Osteocyte (in vitro differentiated cells): ENCODE measurements at places on chromosomes 6 and 20. TPM values are rescaled to one million over a fixed set of nuclear protein-coding genes. Genes with fewer than 3 reads are reported as not detected.
A peak's percentile ranks its signal among the peaks of the same experiment; 100 is the strongest.

- DNase-seq = no peak
Measured at GRCh38 chr20:61802721-61803311, 262.9 kb downstream of the TAF4 start.

- DNase-seq = no peak
Measured at GRCh38 chr6:146578054-146578453, 20.7 kb upstream of the ADGB start.

DNA sequence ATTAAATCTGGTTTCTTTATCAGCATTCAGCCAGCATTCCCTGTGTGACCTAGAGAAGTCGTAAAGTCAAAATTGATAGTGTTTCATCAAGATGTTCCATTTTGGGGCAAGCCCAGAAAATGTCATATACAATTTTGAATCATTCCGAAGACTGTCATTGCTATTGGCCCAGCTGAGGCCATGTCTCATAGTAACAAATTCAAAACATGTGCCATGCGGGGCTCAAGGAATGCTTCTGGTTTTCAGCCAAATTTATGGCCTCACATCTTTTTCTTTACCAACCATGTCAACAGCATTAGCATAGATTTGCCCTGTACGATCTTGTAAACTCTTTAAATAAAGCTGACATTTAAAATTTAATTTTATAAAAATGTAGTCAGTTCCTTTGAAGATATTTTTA is 314.7 kb downstream of the PAX1 start:
- no peak for DNase-seq

DNA sequence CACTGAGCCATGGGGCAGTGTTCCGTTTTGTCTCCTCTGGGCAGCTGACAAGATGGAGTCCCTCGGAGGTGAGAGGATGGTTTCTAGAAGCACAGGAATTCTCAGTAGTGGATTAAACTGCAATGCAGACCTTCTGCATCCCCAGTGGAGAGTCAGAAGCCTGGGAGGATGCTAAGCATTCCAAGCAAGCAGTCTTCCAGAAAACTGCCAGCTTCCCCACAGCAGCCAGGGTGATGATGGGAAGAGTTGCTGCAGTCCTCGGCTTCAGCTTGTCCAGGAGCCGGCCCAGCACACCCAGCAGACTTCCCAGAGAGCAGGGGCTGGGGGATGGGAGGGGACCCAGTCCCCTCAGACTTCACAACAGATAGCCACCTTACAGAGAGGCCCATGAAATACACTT is 163.6 kb downstream of the LY86 start:
- DNase-seq = no peak

- DNase-seq = no peak
Measured at GRCh38 chr6:110714143-110714542, 101.1 kb downstream of the CDK19 start.

- DNase-seq = no peak
Measured at GRCh38 chr20:62585461-62585970, 56.8 kb upstream of the SLCO4A1 start.

DNA sequence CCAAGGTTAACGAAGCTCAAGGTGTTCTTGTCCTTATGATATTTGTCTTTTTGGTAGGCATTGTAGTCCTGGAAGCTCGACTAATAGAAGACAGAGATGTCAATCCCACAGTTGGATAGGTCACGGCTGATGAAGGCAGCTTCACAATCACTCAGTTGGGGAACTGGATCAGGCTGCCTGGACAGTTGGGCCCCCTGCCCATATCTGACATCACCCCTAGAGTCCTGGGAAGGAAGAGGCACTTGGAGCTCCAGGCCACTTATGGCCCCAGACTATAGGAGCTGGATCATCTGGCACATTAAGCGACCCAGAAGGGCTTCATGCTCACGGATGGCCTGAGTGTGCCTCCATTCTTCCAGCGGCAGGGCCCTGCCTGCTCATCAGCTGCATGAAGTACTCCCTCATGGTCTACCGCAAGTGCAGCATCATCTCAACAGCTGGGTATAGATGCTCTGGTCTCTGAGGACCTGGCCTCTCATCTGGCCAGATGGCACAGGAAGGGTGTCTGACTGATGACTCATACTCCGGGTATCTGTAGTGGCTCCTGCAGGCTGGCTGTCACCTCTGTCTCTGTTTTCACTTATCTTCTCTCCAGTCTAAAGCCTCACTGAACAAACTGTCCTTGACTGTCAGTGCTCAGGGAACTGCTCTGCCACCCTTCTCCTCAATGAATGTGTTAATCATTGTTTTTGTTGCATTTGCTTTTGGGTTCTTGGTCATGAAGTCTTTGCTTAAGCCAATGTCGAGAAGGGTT is 29.2 kb upstream of the SSR1 start:
- peak; percentile 42 for DNase-seq

DNA sequence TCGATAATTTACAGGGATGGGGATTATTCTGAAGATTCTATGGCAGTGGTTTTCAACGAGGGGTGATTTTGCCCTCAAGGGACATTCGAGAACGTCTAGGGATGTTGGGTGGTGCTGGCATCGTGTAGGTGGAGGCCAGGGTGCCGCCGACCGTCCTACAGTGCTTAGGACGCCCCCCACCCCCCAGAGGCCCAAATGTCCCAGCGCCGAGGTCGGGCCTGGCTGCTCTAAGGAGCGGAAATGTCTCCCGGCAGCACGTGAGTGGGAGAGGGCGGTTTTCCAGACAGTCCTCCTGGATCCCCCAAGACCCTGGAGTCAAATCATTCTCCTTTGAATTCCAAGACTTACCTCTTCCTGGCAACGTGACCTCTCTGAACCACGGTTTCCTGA is 101.9 kb downstream of the CDH4 start:
- DNase-seq = no peak

GRCh38 chr20:42641886-42642285 is 547.8 kb downstream of the PTPRT start:
- DNase-seq = no peak

DNA sequence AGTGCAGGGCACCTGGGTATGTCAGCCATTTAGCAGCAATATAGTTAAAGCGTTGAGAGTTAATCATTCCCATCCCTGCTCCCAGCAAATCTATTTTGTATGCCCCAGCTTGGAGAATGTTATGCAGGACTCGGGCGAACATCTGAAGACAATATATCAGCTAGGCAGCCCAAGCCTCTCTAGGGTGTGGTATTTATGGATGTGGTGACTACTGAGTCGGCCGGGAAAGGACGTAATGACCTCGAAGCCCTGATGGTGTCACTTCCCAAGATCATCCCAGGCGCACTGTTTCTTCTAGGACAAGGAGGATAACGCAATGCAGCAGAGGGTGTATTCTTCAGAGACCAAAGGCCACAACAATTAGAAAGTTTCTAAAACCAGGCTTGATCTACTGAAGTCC is 63.6 kb upstream of the FAM184A start:
- no peak for DNase-seq

DNA sequence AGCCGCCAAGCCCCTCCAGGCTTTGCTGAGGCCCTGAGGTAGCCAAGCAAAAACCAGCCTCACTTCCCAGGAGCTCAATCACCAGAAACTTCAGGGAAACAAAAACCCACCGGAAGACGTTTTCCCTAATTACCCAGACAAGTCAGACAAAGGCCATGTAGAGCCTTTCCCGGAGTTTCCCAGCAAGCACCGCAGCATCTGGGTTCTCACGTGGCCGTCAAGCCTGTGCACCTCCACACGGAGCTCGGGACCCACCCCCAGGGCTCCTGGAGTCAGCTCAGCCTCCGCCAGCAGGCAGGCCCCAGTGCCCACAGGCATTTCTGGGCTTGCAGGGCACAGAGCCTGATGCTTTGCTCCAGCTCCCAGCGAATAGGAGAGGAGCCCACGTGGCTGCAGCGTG is 10.1 kb upstream of the MRGBP start:
- no peak for DNase-seq

- DNase-seq = no peak
Measured at GRCh38 chr6:163190786-163191185, 223.7 kb upstream of the QKI start.

- DNase-seq = no peak
Measured at GRCh38 chr6:25452031-25452430, 172.9 kb downstream of the CARMIL1 start.

DNA sequence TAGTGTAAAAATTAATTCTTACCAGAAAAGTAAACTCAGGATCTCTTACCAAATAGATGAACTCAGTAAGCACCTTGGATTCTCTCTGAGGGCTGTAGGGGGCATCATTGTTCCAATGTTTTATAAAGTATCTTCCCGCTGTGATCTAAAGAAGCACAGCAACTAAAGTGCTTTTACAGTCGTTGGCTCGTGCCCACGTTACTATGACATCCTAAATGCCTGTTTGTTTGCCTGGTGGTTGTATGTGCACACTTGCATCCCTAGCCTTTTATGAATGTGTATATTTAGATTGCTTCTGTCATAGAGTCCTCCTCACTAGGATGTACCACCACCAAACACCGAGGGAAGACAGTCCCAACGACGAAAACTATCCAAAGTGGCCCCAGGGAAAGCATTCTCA is 34.5 kb downstream of the SLX4IP start:
- no peak for DNase-seq

GRCh38 chr6:21033575-21034026 is 499.3 kb downstream of the CDKAL1 start:
- no peak for DNase-seq

GRCh38 chr6:135728589-135728988 is 122.9 kb upstream of the PDE7B start:
- DNase-seq = no peak

DNA sequence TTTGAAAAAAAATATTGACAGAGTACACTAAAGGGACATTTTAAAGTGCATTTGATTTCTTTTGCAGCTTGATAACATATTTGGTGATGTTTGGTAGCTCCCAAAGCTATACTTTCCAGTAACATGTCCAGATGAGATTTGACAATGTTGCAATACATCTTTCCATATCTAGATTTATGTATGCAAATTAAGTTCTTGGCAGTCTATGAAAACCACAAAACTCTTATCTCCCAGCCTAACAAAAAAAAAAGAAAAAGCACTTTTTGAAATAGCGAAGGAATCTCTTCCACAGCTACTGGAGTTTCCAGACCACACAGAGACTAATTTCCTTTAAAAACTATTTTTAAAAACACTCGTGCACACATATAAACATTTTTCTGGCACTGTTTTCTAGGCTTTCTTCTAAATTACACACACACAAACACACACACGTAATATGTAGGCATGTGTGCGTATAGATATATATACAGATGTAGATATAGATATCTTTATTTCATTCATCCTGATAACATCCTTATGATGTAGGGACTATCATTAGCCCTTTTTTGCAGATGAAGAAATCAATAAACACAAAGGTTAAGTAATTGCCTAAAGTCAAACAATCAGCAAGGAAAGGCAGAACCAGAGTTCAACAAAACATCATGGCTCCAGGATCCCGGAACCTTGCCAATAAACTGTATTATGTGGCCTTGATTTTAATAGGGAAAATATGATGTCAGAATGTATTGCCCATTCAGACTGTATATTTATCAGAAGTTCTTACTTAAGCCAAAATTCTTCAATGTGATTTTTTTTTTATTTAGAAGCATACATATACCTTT is 93.3 kb downstream of the ADGRB3 start:
- no peak for DNase-seq

DNA sequence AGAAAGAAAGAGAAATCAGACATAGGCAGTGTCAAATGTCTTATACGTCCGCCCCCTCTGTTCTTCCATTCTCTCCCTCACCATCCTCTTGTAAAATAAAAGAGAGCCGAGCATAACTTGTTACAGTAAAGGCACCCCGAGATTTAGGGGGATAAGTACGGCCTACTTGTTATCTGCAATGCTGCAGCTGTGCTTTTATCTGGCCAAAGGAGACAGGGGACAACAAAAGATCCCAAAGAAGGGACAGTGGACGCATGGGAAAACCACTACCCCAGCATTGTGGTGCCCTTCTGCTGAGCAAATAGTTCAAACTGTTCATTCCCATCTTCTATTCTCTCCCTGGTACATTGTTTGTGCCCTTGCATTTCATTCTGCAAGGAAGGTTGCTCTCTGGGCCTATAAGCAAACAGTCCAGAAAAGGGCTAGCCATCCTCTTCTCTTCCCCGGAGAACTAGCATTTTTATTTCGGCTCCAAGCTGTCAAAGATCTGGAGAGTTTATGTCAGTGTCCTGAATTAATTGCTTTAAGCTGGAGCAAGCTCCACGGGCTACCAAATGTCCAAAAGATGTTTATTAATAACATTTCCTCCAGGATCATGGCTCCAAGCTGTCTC is 22.3 kb downstream of the FOXA2 start:
- no peak for DNase-seq

GRCh38 chr20:24955045-24955444 is 6.0 kb downstream of the CST7 start:
- no peak for DNase-seq

- DNase-seq = no peak
Measured at GRCh38 chr6:165077876-165078275, 231.5 kb downstream of the C6orf118 start.

The NKAIN4 gene
- total RNA-seq = 0.62 TPM in 1 of 2 replicates, not detected in the other

The MUCL3 gene
- not detected in 2 replicates for total RNA-seq

The SLC32A1 gene
- not detected in 2 replicates for total RNA-seq

The CRIP3 gene
- 1.4 and 1.8 TPM in 2 replicates for total RNA-seq

The TGM3 gene
- total RNA-seq = not detected in 2 replicates

The WFDC10A gene
- not detected in 2 replicates for total RNA-seq

The TNF gene
- total RNA-seq = not detected in 2 replicates

The VSTM2L gene
- 14.6 and 14.7 TPM in 2 replicates for total RNA-seq

The ULBP3 gene
- 3.0 and 3.3 TPM in 2 replicates for total RNA-seq

The TREML2 gene
- total RNA-seq = not detected in 2 replicates

The PLN gene
- not detected in 2 replicates for total RNA-seq
